Type B pancreatic cell (in vitro differentiated cells): ENCODE measurements at places on chromosomes 4 and X. TPM values are rescaled to one million over a fixed set of nuclear protein-coding genes. Genes with fewer than 3 reads are reported as not detected.

Gene KLHL4
- 4.5 and 11.1 TPM in 2 replicates for total RNA-seq

Gene CPE
- total RNA-seq: 111 and 149 TPM in 2 replicates

Gene TBC1D9
- total RNA-seq: 29.1 and 34.1 TPM in 2 replicates

Gene EDNRA
- 8.3 and 37.6 TPM in 2 replicates for total RNA-seq

Gene EVC
- 14.5 and 29.2 TPM in 2 replicates for total RNA-seq

Gene MAGIX
- 4.8 and 7.0 TPM in 2 replicates for total RNA-seq

Gene IL1RAPL2
- total RNA-seq: 4.5 and 7.4 TPM in 2 replicates
